Brain pericyte (primary cell): ENCODE measurements at places on chromosomes 2 and 18.
A peak's percentile ranks its signal among the peaks of the same experiment; 100 is the strongest.

DNA sequence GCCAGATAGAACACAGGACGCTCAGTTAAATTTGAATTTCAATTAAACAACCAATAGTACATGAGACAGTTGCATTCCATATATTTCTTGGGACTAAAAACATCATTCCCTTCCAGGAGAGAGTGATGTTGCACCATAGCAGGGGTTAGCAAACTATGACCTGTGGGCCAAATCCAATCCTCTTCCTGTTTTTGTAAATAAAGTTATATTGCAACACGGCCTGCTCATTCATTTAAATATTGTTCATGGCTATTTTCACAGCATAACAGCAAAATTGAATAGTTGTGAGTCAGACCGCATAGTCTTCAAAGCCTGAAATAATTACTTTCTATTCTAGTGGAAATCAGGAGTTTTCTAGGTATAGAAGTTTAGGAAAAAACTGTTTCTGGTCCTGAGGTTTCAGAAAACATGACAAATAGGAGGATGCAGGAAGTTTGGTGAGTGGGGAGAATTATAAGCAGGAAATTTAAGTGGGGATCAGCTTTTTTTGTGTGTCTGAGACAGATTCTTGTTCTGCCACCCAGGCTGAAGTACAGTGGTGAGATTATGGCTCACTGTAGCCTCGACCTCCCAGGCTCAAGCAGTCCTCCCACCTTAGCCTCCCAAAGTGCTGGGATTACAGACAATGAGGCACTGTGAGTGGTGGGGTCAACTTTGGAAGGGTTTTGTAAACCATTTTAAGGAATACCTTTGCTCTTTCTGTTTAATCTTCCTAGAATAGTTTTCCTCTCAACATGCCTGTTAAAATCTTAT is 131.5 kb downstream of the SOCS6 start:
- DNase-seq: no peak

- DNase-seq: no peak
Measured at GRCh38 chr2:44546459-44547127, 184.8 kb downstream of the CAMKMT start.

- DNase-seq: no peak
Measured at GRCh38 chr2:44528595-44528994, 166.8 kb downstream of the CAMKMT start.

DNA sequence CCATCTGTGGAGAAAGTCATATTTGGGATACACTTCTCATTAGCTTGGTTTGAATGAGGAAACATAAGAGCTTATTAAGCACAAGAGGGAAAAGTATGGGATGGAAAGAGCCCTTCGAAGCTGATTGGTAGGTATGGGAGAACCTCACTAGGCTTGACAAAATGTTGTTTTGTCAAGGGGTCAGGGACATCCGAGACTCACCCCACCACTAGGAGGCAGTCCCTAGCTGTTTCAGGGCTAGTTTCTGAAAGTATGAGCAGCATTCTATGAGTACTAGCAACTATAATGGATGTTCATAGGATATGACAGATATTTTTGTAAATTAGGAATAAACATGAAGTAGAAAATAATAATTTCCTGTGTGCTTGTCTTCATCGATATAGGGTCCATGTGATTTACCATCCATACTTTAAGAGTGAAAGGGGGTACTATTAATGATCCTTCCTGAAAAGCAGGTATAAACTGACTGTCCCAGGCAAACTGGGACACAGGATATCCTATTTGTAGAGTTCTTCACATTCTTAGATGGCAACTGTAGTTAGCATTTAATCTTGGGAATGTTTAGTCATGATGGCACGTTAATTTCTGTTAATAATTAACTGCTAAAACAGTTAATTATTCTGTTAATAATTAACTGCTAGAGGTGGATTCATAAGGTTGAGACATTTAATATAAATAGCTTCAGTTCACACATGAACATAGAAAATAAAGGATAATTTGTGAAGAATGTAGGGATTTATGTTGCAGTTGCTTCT is 28.4 kb downstream of the OTX1 start:
- DNase-seq: no peak

GRCh38 chr18:44803019-44803650 is 122.4 kb downstream of the SETBP1 start:
- DNase-seq: peak; percentile 41

GRCh38 chr18:33282709-33283333 is 157.7 kb downstream of the CCDC178 start:
- no peak for DNase-seq

DNA sequence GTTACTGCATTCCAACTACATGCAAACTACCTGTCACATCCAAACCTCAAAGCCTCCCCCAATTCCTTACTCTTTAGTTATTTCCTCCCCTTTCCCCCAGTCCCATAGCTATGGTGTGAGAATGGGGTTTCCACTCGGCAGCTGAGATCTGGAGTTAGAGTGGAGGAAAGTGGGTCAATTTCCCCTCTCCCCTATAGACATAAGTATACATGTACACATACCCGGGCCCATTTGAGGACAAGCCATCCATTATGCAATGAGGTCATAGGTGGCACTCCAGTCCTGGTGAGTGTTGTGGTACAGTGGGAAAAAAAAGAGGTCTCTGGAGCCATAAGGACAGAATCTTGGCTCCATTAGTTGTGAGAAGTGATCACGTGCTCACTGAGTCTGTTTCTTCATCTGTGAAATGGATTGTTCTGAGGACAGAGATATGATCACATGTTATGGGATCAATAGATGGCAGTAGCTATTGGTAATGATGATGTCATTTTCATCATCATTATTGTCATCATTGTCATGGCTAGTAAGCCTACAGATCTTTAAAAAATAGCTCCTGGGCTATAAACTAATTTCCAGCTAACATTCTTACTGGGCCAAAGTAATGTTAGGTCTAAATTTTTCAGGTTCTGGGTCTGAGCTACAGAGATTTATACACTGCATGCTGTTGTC is 119.0 kb downstream of the BCL2L11 start:
- DNase-seq: no peak

GRCh38 chr18:31436825-31437224 is 10.7 kb upstream of the DSG3 start:
- no peak for DNase-seq

- no peak for DNase-seq
Measured at GRCh38 chr2:107111623-107112022, 225.7 kb upstream of the ST6GAL2 start.

GRCh38 chr2:84022810-84023431 is 436.2 kb downstream of the SUCLG1 start:
- no peak for DNase-seq

- no peak for DNase-seq
Measured at GRCh38 chr2:154549869-154550268, 148.6 kb upstream of the KCNJ3 start.

DNA sequence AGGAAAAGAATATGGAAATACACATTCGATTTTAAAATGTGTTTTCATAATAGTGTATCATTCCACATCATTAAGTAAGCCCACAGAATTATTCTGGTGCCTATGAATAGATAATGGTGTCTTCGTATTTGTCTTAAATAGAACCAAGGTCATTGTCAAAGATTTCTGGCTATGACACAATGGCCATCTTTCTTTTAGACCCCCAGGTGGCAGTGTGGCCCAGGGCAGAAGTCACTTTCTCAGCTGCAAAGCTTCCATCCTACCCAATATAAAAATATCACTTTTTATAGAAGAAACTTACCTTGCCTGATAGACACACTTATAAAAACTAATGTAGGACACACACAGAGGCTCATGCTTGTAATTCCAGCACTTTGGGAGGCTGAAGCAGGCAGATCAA is 57.5 kb downstream of the ZRANB3 start:
- no peak for DNase-seq

DNA sequence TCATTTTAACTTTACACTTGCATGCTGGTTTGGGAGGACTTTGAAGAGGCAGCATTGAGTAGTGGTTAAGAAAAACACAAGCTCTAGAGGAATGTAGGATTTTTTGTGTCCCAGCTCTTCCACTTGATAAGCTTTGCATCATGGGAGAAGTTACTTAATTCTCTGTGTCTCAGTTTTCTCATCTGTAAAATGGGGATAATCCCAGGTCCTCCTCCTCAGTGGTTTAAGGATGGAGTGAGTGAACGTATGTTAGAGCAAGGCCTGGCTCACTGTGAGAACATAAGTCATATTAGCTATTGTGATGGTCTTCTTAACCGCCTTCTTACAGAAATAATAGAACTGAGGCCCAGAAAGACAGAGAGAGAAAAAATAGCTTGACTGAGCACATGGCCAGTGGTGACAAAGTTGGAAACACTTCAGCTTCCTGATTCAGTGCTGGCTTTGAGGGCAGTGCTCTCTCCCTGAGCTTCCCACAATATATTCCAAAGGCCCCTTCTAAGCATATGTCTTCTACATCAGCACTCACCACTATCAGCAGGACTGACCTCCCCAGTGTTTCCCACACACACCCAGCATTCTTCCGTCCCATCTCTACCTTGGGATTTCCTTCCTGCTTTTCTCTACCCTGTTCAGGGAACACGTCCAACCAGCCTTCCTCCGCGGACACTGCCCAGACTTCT is 214.9 kb upstream of the TNP1 start:
- DNase-seq: no peak

GRCh38 chr2:64792300-64792699 is 138.6 kb upstream of the SERTAD2 start:
- DNase-seq: no peak

GRCh38 chr2:42736598-42737322 is 27.2 kb downstream of the OXER1 start:
- no peak for DNase-seq

GRCh38 chr2:150097901-150098531 is 389.5 kb downstream of the RND3 start:
- no peak for DNase-seq

GRCh38 chr2:27095745-27096651 is 9.4 kb downstream of the KHK start:
- no peak for DNase-seq

DNA sequence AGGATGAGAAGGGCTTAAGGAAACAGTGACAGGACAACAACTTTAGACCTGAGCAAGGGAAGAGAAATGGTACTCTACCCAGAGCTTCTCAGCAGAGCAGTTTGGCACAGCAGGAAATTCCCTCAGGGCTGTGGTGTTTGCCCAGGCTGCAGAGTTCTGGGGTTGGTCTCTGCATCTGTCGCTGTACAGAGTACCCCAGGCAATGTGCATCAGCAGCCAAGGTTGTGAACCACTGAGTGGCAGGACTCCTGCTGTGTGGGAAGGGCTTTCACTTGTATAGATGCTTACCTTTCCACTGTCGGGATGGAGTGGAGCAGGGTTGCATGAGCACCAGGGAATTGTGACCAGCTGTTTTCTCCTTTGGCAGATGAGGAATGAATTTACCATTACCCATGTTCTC is 21.2 kb downstream of the STAMBP start:
- DNase-seq: no peak

DNA sequence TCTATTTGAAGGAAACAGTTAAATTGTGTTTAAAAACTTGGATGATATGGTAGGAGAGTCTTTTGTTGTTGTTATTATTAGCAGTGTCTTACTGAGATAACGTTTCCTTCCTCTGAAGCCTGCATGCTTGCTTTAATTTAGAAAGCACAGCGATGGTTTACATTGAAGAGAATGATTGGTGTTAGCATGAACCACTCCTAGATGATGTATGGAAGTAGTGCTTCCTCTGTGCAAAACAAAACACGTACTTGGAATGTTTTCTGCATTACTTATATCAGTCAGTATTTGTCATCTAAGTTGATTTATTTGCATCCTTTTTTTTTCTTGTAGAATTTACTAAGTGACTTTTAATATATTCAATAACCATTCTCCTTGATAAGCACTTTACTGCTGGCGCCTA is 89.0 kb downstream of the UGGT1 start:
- no peak for DNase-seq

DNA sequence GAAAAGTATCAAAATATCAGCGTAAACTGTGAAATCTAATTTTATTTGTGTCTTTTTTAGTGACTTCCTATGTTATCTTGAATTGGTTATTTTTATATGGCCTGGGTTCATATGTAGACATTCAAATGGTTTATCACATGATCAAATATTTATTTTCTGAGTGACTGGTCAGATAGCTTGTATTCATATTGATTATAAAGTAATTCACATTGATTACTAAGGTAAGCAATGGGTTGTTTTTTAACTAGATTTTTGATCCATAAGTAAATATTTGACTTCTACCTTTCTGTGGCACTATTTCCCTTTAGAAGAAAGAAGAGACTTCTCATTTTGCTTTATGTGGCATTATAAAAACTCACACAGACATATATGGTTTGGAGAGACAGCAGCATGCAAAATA is 260.5 kb downstream of the TCF4 start:
- no peak for DNase-seq

GRCh38 chr2:173734797-173735196 is 230.4 kb downstream of the SP3 start:
- no peak for DNase-seq

- DNase-seq: no peak
Measured at GRCh38 chr18:8513249-8513648, 96.0 kb upstream of the RAB12 start.

- DNase-seq: no peak
Measured at GRCh38 chr2:54520687-54521086, 64.6 kb downstream of the SPTBN1 start.

DNA sequence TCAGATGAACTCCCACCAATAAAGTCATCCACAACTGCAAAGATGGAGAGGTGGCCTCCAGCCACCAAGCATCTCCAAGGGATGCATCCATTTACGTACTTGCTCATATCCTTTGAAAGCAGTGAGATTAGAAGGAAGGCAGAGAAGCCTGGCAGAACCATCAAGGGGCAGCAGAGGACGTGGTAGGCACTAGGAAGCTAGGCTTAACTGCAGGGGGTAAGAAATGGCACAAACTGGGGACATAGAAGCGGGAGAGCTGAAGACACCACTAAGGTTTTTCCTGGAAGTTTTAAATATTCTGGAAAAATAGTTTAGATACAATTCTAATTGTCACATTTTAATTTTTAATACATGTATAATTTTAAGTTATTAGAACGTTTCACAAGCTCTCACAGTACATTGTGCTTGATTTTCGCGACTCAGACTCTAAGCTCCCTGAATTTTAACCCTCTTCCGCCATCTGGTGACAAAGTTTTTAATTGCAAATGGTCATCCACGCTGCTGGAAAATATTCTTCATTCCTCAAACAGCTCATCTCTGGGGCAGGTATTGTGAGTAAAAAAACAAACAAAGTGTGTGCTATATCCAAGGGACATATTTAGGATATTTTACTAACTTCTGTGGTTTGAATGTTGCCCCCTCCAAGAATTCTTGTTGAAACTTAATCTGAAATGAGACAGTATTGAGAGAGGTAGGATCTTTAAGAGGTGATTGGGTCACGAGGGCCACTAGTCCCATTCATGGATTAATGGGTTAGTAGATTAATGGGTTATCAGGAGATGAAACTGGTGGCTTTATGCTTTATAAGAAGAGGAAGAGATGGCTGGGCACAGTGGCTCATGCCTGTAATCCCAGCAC is 1.6 kb upstream of the PSTPIP2 start:
- DNase-seq: peak; percentile 26
